Astrocyte of the spinal cord (primary cell): ENCODE measurements at places on chromosomes 7 and 10.
A peak's percentile ranks its signal among the peaks of the same experiment; 100 is the strongest.

DNA sequence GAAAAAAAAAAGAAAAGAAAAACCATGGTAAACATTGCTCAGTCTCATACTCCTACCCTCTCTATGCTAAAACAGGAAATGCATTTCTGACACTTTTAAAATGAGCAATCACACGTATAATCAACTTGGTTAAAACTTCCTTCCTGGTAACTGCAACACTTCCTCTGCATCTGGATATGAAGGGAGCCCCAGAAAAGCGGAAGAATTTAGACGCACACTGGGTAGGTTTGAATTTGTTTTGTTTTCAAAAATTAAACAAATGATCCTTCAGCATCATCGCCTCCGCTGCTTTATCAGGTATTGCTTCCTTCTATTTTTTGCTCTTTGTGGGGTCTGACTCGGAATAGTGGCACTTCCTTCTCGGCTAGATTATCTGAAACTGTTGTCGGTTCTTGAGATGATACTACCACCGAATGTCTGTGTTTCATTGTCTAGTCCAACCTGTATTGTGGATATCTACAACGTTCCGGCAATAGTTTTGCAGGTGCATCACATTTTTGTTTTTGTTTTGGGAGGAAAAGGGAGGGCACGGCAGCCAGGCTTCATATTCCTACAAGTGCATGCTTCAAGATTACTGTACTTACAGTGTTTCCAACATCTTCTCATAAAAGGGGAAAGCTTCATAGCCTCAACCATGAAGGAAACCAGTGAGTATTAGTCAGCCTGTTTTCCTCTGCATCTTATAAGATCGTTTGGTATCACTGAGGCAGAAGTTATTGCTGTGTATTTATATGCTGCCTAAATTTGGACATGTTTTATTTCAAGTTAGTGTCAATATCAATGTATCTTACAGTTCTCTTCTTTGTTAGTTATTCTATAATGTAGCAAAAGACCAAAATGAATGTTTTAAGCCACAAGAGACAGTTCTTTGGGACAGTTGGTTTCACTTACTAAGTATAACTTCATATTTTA is at the start of gene PIK3CG:
Gene PIK3CG (plus strand): TSS at position 153 of the 912 bp plus-strand sequence. CDS start 2,280 bp downstream, outside the sequence.
- no peak for DNase-seq

- DNase-seq, result no peak
Observed at GRCh38 chr10:120349069-120349468, 108.0 kb upstream of the PLPP4 start.

DNA sequence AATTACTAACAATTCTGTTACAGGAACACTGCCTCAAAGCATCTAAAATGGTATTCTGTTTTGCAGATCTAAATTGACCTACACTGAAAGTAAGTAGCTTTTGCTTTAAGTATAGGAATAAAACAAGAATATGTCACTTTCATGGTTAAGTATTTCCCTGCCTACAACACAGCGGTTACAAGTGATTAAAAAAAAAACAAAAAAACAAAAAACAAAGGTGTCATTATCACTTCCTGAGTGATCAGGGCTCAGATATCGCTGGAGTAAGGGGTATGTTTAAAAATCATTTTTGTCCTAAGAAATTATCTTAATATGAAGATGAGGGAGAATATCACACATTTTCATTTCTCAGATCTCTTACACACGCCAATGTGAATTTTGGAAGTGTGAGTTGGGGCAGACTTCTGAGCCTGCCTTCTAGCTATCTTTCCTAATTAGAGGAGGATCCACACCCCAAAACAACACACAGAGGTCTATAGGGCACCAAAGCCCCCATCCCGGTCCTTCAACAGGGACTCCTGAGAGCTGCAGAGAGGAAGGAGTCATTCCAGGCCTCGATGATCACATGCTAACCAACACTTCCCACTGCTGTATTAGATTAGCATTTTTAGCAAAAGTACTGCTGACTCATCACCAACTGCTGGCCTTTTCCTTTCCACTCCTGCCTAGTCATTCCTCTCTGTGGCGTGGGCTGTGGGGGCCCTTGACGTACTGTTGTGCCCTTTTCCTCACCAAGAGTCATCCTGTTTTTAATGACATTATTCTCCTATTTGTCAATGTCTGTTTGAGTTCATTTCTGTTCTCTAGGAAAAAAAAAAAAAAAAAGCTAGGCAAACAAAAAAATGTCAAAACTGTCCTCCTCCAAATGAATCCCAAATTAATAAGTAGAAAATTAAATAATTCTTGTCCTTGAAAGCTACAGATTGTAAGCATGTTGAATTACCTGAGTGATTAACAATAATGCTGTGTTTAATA is 31.2 kb downstream of the PRTFDC1 start:
- DNase-seq, result peak; percentile 97

GRCh38 chr7:12161146-12161545 is 49.9 kb upstream of the TMEM106B start:
- no peak for DNase-seq

DNA sequence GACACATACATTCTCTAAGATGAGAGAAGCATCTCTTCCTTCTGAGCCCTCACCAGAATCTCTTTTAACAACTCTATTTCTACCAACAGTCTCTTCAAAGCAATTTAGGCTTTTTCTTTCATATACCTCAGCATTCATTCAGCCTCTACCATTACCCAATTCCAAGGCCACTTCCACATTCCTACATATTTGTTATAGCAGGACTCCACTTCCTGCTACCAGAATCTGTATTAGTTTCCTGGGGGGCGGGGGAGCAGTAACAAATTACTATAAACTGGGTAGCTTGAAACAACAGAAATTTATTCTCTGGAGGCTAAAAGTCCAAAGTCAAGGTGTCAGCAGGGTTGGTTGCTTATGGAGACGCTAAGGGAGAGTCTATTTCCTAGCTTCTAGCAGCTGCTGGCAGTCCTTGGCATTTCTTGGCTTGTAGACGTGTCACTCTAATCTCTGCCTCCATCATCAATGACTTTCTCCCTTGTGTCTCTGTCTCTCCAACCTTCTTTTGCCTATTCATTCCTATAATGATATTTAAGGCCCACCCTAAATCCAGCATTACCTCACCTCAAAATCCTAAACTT is 7.4 kb downstream of the PRPS1L1 start:
- peak; percentile 10 for DNase-seq

DNA sequence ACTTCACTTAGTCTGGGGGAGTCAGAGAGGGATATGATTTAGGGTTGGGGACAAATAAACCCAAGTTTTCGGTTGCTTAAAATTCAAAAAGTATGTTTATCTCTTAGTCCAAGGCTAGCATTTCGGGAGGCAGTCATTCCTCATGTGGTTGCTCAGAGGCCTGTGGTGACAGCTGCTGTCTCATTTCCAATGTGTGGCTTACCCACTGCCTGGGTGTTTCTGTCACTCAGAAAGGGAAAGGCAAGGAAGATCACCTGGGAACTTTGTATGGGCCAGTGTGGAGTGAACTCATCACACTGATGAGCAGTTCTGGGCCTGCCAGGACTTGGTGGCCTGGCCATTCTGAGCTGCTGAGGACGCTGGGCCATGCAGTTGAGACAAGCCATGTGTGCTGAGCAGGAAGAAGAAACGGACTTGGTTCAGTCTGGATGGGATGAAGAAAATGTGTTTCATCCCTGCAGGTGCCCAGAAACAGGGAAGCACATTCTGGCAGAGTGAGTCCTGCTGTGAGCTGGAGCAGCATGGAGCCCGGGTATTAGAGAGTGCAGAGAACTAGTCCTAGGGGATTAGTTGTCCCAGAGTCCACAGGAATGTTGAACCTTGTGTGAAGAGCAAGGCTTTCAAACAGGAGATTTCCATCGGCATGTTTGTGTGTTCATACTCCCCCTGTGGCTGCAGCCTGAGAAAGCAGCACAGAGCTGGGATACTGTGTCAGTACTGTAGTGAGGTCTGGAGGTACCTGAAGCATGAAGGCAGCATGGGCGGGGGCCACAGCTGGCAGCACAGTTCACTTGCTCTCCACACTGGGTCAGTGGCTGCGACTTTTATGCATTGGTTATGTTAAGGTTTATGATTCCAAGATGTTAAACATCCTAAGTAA is 211.1 kb upstream of the IGFBP3 start:
- DNase-seq, result peak; percentile 13

GRCh38 chr10:30039988-30040387 is 19.4 kb downstream of the JCAD start:
- DNase-seq, result no peak
